ENCODE measurements at places on chromosomes 5 and 9.

GRCh38 chr9:87498046-87498810 lies 561 bp downstream of the DAPK1 start:
- no peak for DNase-seq

- DNase-seq: no peak
These were observed 243.5 kb upstream of the CCNG1 start for GRCh38 chr5:163193886-163194285.

DNA sequence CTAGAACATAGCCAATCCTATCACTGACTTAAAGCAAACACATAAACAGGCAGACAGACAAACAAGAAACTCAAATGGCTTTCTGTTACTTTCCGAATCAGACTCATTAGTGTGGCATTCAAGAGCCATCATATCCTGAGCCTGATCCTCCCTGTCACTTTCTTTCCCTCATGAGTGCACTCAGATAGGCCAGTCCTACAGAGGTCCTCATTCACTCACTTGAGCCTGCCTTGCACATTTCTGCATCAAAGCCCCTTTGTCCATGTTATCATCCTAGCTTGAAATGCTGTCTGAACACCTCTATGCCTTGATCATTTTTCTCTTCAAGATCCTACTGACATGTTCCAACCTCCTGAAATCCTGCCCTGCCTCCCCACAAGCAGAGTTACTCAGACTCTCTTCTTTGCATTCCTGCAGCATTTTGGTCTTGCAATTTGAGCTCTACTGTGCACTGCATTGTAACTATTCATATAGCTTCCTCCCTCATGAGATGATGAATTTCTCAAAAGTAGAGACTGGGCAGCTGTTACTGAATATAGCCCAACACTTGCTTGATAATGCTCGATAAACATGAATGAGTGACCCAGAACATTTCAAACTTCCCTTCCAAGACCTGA lies 126.9 kb downstream of the PALM2AKAP2 start:
- DNase-seq: no peak

- DNase-seq: no peak
These were observed 109.2 kb downstream of the ARHGEF28 start for GRCh38 chr5:73735032-73735734.

GRCh38 chr5:176862330-176862995 lies 36.7 kb downstream of the HK3 start:
- no peak for DNase-seq

DNA sequence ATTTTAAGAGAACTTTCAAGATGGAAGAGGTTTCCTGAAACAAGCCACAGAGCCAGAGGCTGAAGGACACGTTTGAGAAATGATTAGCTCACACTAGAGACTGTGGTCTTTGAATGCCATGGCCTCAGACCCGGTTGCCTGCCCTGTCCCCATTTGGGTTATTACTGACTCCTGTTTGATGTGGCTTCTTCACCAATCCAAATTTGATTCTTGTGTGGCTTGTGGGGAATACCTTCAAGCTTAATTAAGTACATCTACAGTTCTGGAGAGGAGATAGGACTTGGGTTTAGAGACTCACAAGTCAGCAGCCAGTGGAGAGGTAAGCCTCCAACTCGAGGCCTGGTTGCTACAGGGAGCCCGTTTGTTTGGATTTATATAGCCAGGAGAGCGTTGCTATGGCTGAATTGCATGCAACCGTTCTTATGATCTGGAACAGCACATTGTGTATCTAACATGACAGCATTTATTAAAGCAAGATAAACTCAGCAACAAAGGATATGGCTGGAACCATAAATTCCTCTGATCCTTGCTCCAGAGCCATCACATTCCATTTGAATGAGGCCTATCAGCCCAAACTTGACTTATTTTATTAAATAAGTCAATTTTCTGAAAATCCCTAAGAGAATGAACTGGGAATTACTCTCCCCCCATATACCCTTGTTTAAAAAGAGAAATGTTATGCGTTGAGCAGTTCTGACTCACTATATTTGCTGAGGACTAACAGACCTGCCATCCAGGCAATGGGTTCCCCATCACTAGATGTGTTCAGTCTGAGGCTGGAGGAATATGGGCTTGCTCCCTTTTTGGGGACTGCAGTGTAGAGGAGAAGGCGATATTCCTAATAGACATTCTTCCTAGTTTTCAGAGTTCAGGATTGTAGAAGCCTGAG lies 88.4 kb upstream of the TNFSF8 start:
- DNase-seq: no peak

GRCh38 chr5:107900721-107901120 lies 230.0 kb upstream of the EFNA5 start:
- no peak for DNase-seq

DNA sequence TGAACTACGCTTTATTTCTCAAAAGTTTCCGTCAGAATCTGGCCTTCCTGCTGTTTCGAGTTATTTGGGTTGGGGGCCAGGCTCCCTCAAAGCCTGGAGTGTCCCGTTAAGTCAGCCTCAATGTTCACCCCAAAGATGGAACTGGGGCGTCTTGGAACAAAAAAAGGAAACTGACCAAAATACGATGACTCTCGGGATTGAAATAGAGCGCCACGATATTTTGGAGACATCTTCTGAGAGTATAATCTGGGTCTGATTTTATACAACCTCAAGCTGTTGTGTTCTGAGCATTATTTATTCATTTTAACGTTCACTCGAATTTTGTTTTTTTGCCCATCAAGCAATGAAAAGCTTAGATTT lies 28.1 kb downstream of the TLX3 start:
- DNase-seq: no peak

DNA sequence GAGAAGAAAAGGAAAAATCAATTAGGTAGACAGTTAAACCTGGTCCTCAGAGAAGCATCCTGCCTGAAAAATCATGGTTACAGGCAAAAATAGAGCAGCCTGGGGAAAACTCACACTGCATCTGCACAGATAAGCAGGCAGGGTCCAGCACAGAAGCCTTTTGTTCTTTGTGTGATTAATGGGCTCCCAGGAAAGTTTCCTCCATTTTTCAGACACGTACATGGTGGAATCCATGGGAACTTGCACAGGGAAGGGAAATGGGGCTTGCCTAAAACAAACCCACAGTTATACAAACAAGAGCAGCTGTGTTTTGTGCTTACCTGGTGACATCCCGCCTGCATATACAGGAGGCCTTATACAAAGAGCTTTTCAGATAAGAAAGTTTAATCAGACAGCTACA lies 243.9 kb upstream of the ATP10B start:
- DNase-seq: no peak

GRCh38 chr5:76729373-76730290 lies 13.7 kb downstream of the F2R start:
- DNase-seq: no peak

Measured in NCI-H2227 treated with DMSO at 0.1 percent for 48 hours (cell line).